ENCODE measurements at places on chromosomes 2 and 18.

DNA sequence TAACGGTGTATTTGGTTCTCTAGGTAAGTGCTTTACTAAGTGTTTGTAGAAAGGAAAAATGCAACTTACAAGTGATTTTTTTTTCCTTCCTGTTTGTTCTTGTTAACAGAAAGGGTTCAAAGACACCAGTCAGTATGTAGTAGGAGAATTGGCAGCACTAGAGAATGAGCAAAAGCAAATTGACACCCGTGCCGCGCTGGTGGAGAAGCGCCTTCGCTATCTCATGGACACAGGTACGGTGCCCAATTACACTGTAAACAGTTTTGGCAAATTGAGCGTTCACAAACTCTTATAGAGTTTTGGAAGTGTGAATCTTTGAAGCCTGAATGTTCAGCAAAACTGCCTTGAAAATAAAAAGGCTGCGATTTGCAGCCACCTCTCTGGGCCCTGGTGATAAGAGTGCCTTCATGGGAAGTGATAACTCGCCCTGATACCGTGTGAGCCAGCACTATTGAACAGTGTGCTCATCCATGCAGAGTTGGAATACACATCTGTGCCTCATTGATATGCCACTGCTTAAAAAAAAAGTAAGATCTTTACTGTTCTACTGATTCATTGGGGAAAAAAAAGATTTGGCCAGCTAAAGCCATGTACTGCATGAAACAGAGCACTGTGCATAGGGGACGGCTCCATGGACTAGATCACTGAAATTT lies 54.0 kb upstream of the OTX1 start:
- DNase-seq = no peak

DNA sequence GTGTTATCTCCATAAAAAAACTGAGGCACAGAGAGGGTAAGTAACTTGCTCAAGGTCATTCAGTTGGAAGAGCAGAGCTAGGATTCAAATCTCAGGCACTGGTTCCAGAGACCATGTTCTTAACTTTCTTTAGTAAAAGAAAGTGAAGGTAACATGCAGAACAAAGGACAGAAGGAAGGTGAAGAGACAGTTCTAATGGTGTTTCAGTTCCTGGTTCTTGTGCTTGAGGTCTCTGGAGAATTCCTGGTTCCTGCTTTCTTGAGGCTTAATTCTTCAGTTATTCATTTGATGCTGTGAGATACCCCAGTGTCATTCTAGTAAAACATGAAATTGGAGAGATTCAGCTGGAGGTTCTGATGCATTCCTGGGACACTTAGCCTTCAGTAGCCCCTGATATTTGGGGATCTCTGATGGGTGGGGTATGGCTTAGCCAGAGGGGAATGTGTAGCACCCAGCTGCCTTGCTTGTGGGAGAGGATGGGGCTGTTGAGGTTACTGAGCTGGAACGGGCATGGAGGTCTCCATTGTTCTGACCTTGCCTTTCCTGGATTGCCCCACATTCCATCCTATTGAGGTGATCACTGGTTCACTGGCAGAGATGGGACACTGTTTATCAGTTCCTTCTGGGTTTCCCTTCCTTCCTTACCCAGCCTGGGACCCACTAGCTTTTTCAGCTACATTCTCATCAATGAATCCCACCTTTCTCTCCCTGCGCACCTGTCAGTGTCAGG lies 46.8 kb downstream of the SEMA4F start:
- no peak for DNase-seq

- DNase-seq = no peak
Measured at GRCh38 chr18:26208977-26209376, 17.3 kb upstream of the TAF4B start.

DNA sequence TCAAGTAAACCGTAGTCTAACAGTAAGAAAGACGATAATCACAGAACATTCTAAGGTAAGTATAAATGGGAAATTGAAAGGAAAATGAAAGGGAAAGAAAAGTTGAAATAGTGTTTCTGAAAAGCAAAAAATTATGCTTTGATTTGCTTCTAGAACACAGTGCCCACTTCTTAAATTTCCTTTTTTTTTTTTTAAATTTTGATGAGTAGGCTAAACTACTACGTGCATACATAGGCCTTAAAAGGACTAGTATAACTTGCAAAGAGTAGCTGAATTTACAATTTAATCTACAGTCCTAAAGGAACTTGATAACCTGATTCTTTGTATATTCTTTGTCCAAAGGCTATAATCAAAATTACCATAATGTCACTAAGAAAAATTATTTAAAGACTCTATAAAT lies 325.3 kb downstream of the PAX3 start:
- no peak for DNase-seq

GRCh38 chr2:181404472-181404871 lies 52.7 kb upstream of the ITGA4 start:
- no peak for DNase-seq

DNA sequence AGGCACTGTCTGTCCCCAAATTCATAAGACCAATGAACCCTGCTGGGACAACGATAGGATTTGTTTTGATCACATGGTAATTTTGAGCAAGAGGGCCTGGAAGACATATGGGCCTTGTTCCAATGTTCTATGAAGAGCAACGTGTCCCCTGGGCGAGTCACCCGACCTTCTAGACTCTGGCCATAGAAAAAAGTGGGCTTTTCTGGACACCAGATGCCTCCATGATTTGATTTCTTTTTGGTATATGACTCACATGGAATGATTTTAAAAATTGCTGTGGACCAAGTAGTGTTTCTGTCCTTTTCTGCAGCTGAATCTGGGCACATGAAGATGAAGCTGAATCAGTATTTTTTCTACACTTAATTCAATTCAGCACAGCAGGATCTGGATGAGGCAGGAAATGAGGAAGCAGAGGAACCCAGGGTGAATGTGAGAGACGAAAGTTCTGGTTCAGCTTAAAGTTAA lies 104.9 kb downstream of the CDC42EP3 start:
- DNase-seq = no peak

GRCh38 chr2:68569604-68570003 lies 73.8 kb upstream of the PROKR1 start:
- DNase-seq = no peak

- DNase-seq = no peak
Measured at GRCh38 chr2:233817361-233817911, 36.9 kb downstream of the HJURP start.

DNA sequence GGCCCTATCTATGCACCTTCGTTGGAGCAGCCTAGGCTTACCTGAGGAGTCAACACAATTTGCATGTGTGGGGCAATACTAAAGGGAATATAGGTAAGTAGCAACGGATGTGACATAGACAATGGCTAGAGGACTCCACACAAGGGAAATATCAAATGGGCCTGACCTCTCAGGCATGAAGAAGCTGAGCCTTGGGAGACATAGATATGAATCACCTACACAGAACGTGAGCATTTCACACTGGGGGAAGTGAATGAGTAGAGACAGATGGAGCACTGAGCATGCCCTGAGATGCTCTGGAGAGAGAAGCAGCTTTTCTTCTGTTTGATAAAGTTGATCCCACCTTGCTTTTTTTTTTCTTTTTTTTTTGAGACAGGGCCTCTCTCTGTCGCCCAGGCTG lies 97.9 kb downstream of the ATL2 start:
- DNase-seq = no peak

DNA sequence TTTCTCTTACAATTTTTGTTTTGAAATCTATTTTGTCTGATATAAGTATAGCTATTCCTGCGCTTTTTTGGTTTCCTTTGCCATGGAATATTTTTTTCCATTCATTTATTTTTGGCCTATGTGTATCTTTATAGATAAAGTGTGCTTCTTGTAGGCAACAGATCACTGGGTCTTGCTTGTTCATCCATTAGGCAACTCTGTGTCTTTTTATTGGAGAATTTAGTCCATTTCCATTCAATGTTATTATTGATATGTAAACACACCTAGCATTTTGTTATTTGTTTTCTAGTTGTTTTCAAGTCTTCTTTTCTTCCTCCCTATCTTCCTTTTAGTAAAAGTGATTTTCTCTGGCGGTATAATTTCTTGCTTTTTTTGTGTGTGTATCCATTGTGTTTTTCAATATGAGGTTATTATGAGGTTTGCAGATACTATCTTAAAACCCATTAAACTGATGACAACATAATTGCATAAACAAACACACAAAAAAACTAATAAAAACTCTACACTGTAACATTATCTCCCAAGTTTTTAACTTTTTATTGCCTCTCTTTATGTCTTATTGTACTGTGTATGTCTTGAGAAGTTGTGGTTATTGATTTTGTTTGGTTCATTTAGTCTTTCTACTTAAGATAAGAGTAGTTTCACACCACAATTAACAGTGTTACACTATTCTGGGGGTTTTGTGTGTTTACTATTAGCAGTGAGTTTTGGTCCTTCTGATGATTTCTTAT lies 71.6 kb downstream of the ANKRD62 start:
- no peak for DNase-seq

DNA sequence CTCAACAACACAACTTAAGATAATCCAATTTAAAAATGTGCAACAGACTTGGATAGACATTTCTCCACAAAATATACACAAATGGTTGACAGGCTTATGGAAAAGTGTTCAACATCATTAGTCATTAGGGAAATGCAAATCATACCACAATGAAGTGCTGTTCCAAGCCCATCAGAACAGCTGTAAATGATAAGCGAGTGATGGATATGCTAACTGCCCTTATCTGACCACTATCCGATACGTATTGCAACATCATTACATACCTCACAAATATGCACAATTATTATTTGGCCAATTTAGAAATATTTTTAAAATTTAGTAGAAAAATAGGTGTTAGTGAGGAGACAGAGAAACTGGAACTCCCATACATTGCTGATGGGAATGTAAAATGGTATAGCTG lies 62.2 kb downstream of the PPP4R1 start:
- DNase-seq = no peak

GRCh38 chr2:190060626-190061025 lies 1.9 kb downstream of the MSTN start:
- DNase-seq = no peak

DNA sequence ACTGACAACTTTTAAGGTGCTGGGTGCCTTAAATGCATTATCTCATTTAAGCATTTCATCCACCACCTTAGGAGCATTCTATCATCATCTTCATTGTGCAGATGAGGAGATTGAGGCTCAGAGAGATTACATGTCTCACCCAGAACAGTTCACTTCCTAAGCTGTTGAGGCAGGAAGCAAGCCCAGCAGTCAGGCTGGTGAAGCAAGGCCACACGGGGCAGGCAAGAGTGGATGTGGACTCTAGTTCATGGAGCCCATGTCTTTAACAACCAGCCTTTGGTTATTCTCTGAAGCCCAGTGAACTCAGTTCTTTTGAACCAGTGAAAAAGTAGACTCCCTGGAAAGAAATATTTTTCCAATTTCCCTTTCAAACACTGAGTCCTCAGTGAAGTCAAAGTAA lies 294.8 kb upstream of the MGAT5 start:
- DNase-seq = no peak

GRCh38 chr2:21052044-21052443 lies 8.2 kb upstream of the APOB start:
- DNase-seq = no peak

GRCh38 chr2:190387422-190387821 lies 20.7 kb upstream of the MFSD6 start:
- DNase-seq = no peak

DNA sequence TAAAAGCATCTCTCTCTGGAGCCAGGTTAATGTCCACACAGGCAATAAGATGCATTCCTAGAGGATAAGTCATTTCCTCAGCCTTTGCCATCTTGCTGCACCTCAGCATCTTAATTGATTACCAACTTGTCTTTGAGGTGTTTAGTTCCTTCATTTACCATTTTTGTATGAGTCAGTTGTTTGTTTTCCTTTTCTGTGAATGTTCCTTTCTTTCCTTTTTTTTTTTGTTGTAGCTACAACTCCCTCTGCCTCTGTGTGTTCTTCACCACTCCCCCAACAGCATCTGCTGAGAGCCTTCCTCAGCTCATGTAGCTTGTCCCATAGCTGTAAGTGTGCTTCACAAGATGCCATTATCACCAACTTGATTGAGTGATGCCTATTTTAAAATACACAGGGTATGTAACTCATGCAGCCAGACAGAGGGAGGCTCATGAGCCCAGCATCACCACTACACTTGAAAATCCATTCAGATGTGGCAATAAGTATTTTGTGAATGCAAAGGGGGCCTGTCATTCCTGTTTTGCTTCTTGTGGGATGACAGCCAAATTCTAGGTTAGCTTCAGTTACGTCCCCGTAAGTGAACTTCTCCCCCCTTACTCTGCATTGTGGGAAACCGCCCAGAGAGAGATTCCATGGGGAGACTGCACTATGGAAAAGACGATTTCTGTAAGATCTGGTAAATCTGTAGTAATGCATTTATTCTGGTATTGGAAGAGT lies 315.9 kb upstream of the ZEB2 start:
- DNase-seq = no peak

DNA sequence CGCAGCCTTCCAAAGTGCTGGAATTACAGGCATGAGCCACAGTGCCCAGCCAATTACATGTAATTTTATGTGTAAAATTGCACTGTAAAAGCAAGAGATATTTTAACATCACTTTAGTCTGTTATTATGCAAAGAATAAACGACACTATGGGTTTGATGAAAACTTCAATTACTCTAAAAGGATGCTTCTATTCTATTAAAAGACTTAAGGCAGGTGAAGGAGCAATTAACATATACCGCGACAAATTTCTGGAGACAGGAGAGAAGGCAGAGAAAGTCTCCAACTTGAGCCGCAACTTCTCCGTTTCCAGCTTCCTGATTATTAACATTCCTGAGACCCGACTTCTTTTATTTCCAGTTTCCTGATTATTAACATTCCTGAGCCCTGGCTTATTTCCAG lies 53.7 kb downstream of the FAM210A start:
- DNase-seq = no peak

GRCh38 chr18:6155707-6156106 lies 259.0 kb downstream of the L3MBTL4 start:
- DNase-seq = no peak

All from activated CD4-positive, alpha-beta T cell treated with anti-CD3 and anti-CD28 coated beads for 48 hours (primary cell).